Stimulated activated CD8-positive, alpha-beta memory T cell treated with anti-CD3 and anti-CD28 coated beads, Interleukin-2, amount 100 ng/mL, for 1 hour (primary cell): ENCODE measurements at places on chromosomes 5 and 9.

- DNase-seq, result no peak
These were observed 26.9 kb downstream of the ROR2 start for GRCh38 chr9:91923145-91923544.

DNA sequence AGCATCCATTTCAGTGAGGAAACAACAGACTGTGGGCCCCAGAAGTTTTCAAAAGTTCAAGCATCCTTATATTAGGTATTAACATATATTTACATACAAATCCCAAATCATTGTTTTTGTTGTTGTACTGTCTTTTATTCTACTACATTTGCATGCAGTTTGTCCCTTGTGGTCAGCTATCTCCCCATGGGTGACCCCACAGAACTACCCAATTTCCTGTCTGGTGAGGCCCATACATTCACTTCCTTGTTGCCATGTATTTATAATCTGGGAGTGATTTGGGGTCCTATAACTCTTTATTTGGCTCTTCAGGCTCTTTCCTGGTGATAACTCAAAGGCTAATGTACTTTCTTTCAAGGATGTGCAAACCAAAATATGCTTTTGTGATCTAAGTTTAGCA lies 3.3 kb upstream of the CD180 start:
- DNase-seq, result no peak

DNA sequence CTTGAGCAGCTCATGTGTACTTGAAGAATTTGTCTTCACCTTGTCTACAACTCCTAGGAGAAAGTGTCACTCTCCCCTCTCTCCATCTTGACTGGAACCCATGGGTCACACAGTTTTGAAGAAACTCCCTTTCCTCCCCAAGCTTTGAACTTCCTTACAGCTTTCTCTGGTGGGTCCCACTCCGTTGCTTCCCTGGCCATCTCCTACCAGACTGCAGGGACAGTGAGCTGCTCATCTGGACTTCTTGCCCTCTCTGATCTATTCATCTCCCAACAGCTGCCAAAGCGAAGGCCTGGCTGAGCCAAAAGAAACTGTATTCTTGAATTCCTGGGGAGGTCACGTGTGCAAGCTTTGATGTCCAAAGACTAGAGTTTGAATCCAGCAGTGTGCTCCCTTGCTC lies 22.7 kb upstream of the CXCL14 start:
- no peak for DNase-seq

DNA sequence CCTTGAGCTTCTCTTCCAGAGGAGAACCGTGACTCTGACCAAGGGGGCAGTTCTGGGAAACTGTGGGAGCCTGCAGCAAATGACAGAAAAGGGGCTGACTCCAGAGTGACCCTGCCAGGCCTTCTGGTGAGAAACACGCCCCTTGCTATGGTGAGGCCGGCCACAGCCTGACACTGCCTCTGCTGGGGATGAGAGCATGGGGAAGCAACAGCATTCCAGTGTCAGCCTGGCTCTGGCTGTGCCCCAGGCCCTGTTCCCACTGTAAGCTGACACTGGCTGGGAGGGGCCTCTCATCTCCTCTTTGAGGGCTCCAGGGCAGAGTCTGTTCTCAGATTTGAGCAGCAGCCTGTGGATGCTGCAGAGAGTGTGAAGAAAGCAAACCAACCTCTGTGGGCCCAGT lies 180.0 kb upstream of the IL12B start:
- DNase-seq, result no peak

DNA sequence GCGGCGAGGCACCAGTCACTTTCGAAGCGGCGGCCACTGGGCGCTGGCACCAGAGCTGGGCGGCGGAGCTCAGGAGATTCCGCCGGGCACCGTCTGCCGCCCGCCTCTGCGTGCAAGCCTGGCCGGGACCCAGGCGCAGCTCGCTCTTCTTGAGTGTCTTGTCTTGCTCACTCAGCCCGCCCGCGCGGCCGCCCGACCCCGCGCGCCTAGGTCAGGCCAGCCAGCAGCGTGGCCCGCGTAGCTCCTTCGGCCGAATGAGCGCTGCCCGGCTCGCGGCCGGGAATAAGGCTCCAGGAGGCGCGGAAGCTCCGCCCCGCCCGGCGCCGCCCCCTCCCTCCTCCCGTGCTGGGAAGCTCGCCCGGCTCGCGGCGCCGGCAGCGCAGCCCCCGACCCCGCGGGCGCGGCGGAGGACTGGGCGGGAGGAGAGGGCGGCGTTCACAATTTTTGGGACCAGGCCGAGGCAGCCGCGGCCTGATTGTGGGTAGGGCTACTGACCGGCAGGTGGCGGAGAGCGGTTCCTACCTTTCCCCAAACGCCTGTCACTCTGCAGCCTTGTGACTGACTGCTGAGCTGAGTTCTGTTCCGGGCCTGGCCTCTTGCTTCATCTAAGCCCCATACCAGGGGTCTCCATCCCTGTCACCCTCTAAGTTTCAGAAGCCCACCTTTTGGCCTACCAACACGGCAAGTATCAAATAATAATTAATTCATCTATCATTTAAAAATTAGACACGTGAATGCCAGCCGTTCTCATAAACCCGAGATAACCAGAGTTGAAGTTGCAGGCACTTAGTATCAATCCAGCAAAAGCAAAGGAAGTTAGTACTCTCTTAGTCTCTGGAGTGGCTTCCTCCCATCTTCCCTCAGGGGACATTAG lies at the start of gene HBEGF:
Gene HBEGF, minus strand, starts transcription at position 256 of the 874 bp plus-strand sequence. CDS start 275 bp downstream, outside the sequence.
- DNase-seq, result peak; percentile 13

DNA sequence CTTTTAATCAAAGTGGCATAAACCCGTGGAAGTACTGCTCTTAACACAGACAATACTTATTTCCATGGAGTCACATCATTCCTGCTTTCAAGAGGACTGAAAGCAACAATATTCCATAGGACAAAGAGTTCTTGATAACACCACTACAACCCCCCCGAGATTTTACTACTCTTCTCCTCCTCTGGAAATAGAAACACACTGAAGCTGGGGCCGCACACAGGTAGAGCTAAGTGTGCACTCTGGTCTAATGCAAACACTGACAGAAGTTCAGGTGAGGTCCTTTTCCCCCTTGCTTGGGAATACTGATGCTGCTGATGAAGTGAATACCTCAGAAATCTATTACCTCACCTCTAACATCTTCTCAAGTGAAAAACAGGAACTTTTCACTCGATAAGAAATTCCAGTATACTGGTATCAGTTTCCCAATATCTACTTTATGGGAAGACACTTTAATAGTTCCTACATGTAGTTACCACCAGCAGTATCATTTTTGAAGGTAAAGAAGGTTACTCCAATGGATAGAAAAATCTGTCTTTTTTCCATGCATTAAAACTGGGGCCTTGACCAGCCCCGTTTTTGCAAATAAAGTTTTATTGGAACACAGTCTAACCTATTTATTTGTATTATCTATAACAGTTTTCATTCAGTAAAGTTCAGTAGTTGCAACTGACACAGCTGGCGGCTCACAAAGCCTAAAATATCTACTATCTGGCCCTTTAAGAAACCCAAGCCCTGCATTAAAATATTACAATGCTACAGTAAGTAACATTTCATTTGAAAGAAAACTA lies 50.0 kb downstream of the GOLPH3 start:
- no peak for DNase-seq
